ENCODE measurements at places on chromosomes 5 and 9.

DNA sequence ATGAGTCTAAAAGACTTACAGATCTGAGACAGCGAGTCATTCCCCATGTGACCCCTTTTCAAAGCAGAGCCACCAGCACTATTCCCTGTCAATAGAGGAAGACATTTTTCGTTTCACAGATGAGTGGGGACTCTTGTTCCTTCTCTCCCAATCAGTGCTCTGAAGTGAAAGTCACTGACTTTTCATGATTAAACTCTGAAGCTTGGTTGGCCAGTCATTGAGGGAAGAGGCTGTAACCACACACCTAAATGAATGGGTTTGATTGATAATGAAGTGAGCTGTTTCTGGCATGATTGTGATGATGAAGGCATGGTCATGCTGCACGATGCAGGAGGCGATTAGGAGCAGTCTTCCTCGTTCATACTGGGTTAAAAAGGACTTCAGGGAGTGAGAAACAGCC, 171.9 kb downstream of the ZNF462 start:
- DNase-seq, result no peak

DNA sequence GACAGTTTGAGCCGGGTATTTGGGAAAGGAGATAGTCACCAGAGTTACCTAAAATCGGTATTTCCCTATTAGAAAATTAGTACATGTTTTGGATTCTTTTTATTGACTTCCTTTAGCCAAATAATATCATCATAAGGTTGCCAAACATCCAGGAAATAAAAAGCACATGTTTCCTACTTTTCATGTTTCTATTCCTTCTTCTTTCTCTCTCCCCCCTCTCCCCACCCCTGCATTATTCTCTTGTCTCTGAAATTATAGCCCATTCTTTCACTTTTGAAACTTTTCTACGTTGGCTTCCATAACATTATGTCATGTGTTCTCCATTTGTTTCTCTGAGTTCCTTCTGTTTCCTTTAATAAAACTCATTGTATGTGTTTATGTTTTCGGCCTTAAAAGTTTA, 161.9 kb downstream of the ALDH1A1 start:
- DNase-seq, result no peak

GRCh38 chr5:135240283-135240633, 158.8 kb downstream of the MACROH2A1 start:
- no peak for DNase-seq

DNA sequence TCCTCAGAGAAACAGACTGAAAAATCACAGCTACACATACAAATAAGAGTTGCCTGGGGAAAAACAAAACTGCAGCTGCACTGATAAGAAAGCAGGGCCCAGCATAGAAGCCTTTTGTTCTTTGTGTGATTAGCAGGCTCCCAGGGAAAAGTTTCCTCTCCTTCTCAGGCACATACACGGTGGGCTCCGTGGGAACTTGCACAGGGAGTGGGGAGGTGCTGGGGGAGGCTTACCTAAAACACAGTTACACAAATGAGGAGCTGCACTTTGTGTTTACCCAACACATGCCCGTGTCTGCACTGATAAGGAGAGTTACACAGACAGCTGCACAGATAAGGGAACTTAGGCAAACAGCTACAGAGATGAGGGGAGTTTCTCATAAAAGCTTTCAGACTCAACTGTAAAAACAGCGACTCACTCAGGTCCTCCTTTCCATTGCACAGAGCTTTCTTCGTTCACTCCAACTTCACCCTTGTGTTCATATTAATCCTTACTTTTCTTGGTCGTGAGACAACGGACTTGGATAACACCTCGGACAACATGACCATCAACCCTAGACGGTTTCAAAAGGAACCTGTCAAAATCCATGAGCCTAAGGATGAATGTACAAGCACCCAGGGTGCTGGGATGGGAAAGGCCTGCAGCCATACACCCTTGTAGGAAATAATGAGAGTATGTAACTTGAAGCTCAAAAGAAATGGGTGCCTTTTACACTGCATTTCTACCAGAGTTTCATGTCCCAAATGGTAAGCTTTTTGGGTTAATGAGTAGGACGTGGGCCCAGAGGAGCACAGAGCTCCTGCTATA, 50.8 kb downstream of the SERINC5 start:
- no peak for DNase-seq

- no peak for DNase-seq
Measured at GRCh38 chr9:129860653-129861446, 25.6 kb downstream of the USP20 start.

- no peak for DNase-seq
Measured at GRCh38 chr5:141609044-141609443, 9.8 kb downstream of the DIAPH1 start.

GRCh38 chr9:27528886-27529315, 713 bp downstream of the MOB3B start:
- DNase-seq, result no peak

- DNase-seq, result no peak
Measured at GRCh38 chr9:694092-694402, 147.4 kb upstream of the DMRT1 start.

DNA sequence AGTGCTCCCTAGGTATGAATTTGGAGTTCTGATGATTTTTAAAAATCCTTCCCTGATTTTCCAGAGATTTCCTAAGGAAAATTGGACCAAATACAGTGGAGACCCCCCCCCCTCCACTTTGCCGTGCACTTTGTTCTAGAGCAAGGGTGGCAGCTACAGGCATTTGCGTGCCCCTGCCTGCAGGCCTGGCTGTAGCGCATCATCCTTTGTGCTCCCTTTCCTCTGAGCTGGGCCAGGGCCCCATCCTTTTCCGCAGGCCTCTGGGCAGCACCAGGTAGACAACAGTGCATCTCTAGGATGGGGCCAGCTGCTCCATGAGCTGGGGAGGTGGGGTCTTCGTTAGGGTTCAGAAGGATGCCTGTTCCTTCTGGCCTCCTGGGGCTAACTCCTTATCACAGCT, 39.6 kb downstream of the TRIO start:
- DNase-seq, result no peak

GRCh38 chr5:155080721-155081120, 67.2 kb downstream of the KIF4B start:
- no peak for DNase-seq

- DNase-seq, result no peak
Measured at GRCh38 chr9:69427286-69427685, 102.3 kb downstream of the ENTREP1 start.

- DNase-seq, result no peak
Measured at GRCh38 chr9:19642256-19642655, 146.6 kb downstream of the SLC24A2 start.

DNA sequence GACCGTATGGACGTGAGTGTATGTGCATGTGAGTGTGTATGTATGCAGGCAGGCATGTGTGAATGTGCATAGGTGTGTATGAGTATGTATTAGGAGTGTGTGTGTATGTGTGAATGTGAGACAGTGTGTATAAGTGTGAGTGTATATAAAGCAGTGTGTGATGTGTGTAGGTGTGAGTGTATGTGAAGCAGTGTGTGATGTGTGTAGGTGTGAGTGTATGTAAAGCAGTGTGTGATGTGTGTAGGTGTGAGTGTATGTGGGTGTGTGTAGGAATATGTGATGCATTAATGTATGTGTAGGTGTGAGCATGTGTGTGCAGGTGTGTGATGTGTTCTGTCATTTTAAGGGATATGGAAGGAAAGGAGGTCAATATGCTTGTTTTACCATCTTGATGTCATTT, 215.5 kb downstream of the GADD45G start:
- DNase-seq, result no peak

- no peak for DNase-seq
Measured at GRCh38 chr5:56321236-56321881, 88.2 kb upstream of the ANKRD55 start.

DNA sequence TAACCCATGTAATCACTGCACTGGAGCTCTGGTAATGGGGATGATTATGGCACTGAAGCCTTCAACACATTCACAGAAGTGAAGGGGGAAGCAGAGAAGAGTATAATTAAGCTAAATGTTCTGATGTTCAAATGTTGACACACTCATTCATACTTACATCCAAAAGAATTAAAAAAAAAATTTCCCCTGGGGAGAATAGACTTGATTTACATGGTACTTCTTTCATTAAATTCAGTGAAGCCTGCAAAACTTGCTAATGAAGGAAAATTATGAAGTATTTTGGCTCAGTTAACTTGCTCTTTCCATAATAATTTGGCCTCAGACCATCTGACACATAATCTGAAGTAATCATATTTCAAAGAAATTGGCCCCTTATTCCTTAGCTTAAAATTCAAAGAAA, 428.8 kb downstream of the SH3GL2 start:
- DNase-seq, result no peak

DNA sequence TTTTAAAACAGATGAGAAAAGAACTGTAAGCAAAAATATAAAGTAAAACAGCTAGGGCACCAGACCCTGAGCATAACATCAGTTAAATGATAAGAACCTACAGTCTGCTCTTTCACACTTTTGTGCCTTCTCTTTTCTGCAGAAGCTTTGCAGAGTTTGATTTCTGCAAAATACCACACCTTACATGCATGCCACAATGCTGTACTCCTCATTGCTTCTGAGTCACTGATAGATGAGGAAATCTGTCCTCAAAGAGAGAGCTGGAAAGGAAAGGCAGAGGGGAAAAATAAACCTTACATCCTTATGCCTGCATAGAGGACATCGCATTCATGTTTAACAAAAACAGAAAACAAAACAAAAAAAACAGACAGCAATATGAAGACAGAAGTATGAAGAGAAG, 142.9 kb downstream of the ATPSCKMT start:
- no peak for DNase-seq

DNA sequence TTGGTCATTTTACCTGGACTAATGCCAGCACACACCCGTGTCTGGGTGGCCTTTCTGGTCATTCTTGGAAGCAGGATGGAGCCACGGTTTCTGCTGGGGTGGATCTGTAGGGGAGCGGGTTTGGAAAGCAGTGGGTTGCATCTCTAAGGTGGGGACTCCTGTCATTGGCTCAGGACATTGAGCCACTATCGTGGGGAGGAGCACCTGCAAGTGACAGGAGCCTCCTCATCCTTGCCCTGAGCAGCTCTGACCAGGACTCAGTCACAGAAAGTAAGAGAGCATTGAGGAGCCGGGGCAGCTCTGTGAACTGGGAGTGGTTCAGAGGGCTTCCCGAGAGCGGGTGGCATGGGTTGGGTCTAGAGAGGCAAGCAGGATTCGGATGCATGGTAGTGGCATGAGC, 3.7 kb downstream of the B4GALT7 start:
- no peak for DNase-seq
